Activated CD8-positive, alpha-beta memory T cell treated with anti-CD3 and anti-CD28 coated beads, Interleukin-2, amount 10 ng/mL, durations not matched to agents 7 days and 5 days (primary cell): ENCODE measurements at places on chromosomes 3 and 15.
A peak's percentile ranks its signal among the peaks of the same experiment; 100 is the strongest.

- no peak for DNase-seq
Measured at GRCh38 chr15:56758770-56759449, 25.6 kb upstream of the ZNF280D start.

DNA sequence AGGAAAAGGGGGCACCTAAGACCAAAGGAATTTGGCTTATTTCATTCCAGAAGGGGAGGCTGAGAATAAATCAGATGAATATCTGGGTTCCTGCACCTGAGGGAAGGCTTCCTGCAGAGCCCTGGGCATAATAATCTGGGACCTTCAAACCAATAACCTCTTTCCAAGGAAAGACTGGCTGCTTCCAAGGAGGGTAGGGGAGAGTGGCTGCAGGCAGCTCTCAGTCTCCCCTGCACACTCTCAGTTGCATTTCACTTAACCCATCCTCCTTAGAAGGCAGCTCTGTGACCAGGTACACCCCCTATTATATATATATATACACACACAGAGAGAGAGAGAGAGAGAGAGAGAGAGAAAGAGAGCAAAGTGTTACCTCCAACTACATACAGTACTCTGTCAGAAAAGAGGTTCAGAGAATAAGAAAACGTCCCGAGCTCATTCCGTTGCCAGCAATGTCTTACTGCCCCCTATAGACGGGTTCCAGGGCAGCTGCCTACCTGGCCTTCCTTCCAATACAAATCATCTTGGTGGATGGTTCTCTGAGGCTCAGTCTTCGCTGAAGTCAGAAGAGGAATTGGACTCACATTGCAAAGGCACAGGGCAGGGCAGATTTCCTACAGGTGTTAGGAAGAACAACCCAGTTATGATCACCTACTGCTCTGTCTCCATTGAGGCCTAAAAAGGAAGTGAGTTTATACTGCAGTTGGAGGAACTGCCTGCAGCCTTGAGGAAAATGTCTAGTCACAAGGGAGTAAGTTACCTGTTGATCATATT, 26.1 kb downstream of the CAPN3 start:
- DNase-seq: peak; percentile 52

GRCh38 chr15:100471933-100472332, 56.8 kb downstream of the CERS3 start:
- no peak for DNase-seq

GRCh38 chr3:77142578-77142977, 102.7 kb downstream of the ROBO2 start:
- DNase-seq: no peak

- DNase-seq: no peak
Measured at GRCh38 chr3:187689984-187690383, 12.4 kb downstream of the RTP2 start.

GRCh38 chr3:62607287-62608029, 234.1 kb upstream of the FEZF2 start:
- DNase-seq: no peak
